ENCODE measurements at places on chromosomes 3 and 15. TPM values are rescaled to one million over a fixed set of nuclear protein-coding genes. Genes with fewer than 3 reads are reported as not detected.

Gene MUC20
- 5.4 TPM for total RNA-seq

Gene HYAL1
- 66.5 TPM for total RNA-seq

- DNase-seq: no peak
Observed at GRCh38 chr15:41957021-41957897, 15.1 kb downstream of the EHD4 start.

DNA sequence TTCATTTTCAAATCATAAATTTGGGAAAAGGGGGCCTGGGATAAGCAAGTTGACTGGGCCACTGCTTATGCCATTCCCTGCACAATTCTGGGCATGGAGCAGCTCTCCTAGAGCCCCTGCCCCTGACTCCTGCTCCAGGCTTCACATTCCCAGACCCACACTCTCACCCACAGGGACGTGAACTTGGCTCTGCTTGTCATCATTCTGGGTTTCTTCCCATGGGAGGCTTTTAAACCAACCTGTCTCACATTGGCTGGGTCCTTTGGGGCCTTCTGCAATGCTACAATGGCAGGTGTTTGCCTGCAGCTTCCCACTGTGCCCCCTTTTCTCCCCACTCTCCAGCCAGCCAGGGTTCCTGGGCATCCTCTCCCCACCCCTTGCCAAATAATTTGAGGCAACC is 49.1 kb downstream of the CYP19A1 start:
- no peak for DNase-seq

- DNase-seq: no peak
Observed at GRCh38 chr3:8647137-8647985, 2.8 kb upstream of the SSUH2 start.

DNA sequence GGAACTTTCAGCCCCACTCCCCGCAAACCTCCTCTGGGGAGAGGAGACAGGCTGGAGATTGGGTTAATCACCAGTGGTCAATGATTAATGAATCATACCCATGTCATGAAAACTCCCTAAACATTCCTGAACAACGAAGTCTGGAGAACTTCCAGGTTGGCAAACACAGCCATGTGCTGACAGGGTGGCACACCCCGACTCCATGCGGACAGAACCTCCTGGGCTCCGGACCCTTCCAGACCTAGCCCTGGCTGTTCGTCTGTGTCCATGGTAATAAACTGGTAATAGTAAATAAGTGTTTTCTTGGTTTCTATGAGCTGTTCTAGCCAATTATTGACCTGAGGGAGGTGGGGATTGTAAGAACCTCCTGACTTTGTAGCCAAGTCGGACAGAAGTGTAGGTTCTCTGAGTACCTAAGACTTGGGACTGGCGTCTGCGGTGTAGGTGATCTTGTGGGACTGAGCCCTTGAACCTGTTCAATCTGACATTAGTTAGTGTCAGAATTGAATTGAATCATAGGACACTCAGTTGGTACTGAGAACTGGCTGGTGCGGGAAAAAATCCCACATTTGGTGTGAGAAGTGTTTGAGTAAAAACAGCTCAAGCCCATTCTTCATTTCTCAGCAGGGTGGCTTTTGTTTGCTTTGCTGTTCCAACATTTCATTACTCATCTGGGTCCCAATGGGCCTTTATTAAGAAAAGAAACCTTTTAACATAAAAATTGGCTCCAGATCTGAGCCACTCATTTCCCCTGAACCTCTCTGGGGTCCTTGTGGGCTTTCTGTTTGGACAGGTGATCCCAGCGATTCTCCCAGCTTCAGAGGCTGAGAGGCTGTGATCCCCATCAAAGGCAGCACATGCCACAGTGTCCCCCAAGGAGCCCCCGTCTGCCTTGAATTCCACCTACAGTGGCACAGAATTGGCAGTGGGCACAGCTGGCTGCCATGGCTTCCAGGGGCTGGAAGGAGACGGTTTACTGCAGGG is 151.0 kb downstream of the TJP1 start:
- no peak for DNase-seq

- DNase-seq: no peak
Observed at GRCh38 chr3:113263778-113264177, 52.4 kb downstream of the BOC start.

Data from Right ventricle myocardium superior (tissue), 1 donor.